ENCODE measurements at places on chromosomes 1 and 21. TPM values are rescaled to one million over a fixed set of nuclear protein-coding genes. Genes with fewer than 3 reads are reported as not detected.

DNA sequence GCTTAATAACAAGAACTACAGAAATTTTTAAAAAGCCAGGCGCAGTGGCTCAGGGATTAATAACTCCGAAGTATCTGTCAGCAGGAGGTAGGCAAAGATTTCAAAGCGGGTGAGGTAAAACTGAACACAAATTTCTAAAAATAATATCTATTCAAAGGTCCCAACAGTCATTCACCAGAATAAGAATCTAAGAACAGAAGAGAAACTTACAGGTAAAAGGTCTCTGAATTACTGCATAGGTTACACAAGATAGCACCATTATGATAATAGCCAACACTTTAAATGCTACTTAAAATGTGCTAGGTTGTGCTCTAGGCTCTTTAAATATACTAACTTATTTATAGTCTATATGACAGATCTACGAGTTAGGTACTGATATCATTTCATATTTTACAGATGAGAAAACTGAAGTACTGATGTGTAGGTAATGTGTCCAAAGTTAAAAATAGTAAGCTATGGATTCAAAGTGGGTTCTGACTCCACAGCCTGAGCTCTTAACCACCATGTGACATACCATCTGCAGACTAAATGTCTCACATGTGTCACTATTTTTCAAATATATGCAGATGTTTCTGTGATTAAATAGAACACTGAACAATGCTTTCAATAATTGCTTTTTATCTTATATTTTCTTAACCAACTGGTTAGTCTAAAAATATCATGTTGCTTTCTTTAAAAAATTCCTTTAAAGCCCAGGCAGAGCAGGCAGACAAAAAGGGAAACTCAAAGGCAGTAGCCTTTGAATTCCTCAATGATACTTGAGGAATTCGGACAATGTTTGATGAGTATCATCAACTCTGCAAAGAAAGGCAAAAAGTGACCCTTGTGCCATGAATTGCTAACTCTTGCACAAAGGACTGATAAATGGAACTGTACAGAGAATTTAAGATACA is 80.5 kb upstream of the TTC39A start:
- DNase-seq: no peak

Gene KIF2C
- 3.0 TPM for total RNA-seq

DNA sequence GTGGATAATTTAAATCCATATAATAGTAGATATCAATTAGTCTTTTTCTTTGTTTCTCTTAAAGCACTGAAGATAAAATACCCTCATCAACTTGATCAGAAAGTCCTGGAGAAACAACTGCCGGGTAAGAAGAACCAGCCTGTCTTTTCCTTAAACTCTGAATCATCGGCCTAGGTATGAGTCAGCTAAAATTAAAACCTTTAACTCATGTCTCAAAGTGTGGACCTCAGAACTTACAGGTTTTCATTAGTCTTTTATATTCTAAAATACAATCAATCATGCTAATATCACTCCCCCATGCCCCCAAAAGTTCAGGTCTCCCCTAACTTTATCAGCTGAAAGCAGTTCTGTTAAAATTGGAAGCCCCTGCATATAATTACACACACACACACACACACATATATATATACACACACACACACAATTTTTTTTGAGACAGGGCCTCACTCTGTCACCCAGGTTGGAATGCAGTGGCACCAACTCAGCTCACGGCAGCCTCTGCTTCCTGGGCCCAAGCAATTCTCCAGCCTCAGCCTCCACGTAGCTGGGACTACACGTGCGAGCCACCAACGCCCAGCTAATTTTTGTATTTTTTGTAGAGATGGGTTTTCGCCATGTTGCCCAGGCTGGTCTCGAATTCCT is 61.3 kb downstream of the B3GALNT2 start:
- DNase-seq: no peak

GRCh38 chr1:207745839-207746767 is 5.8 kb upstream of the CD46 start:
- no peak for DNase-seq
